ENCODE measurements at places on chromosomes 5 and 9.
A peak's percentile ranks its signal among the peaks of the same experiment; 100 is the strongest.

GRCh38 chr9:14011799-14012560 lies 302.0 kb downstream of the NFIB start:
- H3K4me3 ChIP-seq = no peak overlapping the region
- no peak for DNase-seq
- H3K27me3 ChIP-seq = no peaks in the 10 kb centered on the region
- H3K36me3 ChIP-seq = no peaks in the 10 kb centered on the region
- H3K27ac ChIP-seq = no peak overlapping the region

DNA sequence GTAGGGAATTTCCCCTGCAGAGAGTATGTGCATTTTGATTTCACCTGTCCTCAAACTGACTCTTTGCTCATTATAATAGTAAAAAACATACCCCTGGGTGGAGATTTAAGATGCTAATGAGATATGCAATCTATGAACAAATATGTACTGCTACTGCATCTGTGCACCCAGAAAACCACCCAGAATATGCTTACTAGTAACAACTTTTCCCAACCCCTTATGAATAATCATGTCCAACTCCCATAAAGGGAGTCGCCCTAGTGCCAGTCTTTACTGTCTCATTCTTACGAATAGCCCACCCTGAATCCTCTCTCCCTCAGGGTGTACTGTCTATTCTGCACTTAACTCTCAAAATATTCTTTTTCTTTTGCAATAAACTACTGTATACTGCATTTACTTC lies 39.0 kb upstream of the ZFP37 start:
- H3K36me3 ChIP-seq = no peaks in the 10 kb centered on the region
- no peak for DNase-seq
- H3K27ac ChIP-seq = no peak overlapping the region
- no peak overlapping the region for H3K4me3 ChIP-seq
- peaks cover 64% of the 10 kb centered on the region for H3K27me3 ChIP-seq

GRCh38 chr9:109264877-109265587 lies 55.8 kb downstream of the EPB41L4B start:
- no peak overlapping the region for H3K27ac ChIP-seq
- no peaks in the 10 kb centered on the region for H3K4me1 ChIP-seq
- peaks cover 17% of the 10 kb centered on the region for H3K36me3 ChIP-seq
- peak; percentile 40 for DNase-seq
- no peaks in the 10 kb centered on the region for H3K27me3 ChIP-seq

DNA sequence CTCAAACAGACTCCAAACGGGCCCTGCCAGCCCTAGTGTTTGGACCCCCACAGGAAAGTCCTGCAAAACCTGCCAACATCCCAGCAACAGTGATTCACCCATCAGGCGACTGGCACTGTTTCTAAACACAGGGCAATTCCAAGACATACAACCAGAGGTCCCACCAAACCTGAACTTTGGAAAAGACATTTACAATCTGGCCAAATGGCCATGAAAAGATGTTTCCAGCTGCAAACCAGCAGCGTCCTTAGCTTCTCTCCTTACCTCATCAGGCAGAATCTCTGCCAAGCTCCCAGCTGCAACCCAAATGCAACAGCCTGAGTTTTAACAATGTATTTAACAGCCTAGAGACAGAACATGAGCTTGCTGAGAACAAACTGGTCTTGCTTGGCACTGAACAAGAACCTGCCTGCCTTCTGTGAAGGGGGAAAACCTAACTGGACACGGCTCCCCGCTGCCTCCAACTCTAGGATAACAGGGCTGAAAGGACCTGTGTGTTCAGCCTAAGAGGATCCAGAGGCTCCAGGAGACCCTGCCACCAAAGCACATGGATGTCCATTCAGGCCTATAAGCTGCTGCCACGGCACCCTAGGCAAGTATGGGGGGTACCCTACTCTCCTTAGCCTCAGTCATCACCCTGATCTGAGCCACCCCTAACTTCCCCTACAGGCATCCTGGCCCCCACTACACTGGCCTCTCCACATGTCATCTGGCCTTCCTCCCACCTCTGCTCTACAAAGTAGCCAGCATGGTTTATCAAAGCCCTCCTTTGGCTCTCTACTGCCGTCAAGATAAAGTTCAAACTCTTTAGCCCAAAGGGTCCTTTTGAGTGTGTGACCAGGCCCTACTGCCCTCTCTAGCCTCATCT lies 5.6 kb downstream of the P4HA2 start:
- peaks cover 25% of the 10 kb centered on the region for H3K4me1 ChIP-seq
- peaks cover 9% of the 10 kb centered on the region for H3K36me3 ChIP-seq
- no peak overlapping the region for H3K4me3 ChIP-seq

GRCh38 chr5:35900972-35901695 lies 37.3 kb downstream of the CAPSL start:
- no peaks in the 10 kb centered on the region for H3K36me3 ChIP-seq
- H3K4me1 ChIP-seq = no peaks in the 10 kb centered on the region
- no peak overlapping the region for H3K4me3 ChIP-seq
- DNase-seq = no peak
- no peak overlapping the region for H3K27ac ChIP-seq
- no peaks in the 10 kb centered on the region for H3K27me3 ChIP-seq

DNA sequence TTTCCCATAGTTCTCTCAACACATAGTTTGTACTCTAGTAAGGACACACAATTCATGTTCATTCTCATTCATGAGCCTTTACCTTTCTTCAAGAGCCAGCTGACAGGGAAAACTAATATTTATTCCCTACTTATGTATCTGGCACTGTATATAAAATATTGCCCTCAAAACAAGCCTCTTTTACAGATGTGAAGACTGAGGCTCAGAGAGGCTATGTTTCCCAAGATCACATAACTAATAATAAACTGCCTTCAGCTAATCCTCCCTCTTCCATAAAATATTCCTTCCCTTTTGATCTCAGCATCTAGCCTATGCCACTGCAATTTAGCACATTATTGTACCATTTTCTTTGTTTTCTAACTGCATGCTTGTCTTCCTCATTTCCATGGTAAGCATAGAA lies 18.2 kb downstream of the ALDOB start:
- H3K4me3 ChIP-seq = no peak overlapping the region
- no peaks in the 10 kb centered on the region for H3K27me3 ChIP-seq
- DNase-seq = no peak
- no peak overlapping the region for H3K27ac ChIP-seq
- no peaks in the 10 kb centered on the region for H3K36me3 ChIP-seq
- no peaks in the 10 kb centered on the region for H3K4me1 ChIP-seq

Measured in RWPE2 (cell line).